ENCODE measurements at places on chromosomes 7 and 10.

GRCh38 chr7:124263232-124263827, 230.5 kb upstream of the TMEM229A start:
- no peak for DNase-seq

DNA sequence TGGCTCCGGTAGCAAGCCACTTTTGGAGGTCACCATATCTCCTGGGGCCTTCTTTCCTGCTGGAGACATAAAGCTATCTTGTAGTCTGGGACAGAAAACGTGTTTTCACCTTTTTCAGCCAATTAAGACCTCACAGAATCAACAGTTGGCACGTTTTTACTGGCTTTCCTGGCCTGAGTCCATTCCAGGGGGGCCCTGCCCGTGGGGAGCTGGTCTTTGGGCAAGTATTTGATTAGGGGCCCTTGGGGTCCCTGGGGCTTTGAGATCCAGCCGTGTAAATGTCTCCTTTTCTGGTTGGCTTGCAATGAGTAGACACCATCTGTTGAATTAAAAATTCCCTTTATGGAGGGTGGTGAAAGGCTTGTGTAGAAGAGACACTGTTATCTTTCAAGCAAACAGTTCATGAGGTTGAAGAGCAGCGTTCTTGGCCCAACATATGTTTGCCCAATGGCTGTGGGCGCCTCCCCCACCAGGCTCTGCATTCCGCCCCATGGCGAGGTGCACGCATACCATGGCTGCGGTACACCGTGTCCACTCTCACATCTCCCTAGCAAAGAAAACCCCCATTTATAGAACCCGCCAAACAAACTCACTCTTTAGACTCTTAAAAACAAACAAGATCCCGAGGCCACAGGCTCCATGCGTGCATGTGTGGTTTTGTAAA, 593.2 kb downstream of the LRMDA start:
- DNase-seq, result no peak

GRCh38 chr10:13614530-13615332, 28.0 kb downstream of the PRPF18 start:
- DNase-seq, result no peak

DNA sequence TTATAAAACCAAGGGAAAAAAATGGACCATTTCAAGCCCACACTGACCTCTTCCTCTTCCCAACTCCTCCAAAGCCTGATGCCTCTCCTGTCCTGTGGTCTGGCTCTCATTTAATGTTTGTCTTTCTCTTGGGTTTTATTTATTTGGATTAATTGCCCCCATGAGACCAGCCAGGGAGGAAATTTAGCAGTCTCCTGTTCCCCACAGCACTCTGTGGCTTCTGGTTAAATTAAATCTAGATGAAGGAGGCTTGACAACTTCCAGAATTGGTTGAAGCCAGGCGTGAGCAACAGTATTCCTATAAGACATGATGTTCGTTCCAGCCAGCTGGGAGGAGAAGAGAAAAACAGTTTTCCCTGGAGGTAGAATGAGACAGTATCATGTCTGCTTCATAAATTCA, 15.1 kb upstream of the PRLHR start:
- DNase-seq, result no peak

DNA sequence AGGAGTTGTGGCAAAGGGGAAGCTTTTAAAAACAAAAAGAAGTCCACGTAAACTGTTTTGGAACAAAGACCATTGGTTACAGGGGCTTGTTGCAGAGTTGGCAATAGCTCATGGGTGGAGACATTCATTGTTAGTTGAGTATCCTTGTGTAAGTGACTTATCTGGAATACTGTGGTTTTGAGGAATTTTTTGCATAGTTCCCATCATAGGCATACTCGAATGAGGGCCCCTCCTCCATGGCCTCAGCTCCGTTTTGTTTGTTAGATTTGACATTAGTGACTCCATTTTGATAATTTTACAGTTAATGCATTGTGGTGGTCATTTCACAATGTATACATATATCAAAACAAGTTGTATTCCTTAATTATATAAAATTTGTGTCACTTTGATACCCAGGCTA, 12.8 kb upstream of the SMKR1 start:
- no peak for DNase-seq

- no peak for DNase-seq
Observed at GRCh38 chr10:113221756-113222168, 271.7 kb downstream of the TCF7L2 start.

All from amygdala (tissue), 56 donors.